Fibroblast of skin of left quadriceps (primary cell): ENCODE measurements at places on chromosomes 6 and 20.

DNA sequence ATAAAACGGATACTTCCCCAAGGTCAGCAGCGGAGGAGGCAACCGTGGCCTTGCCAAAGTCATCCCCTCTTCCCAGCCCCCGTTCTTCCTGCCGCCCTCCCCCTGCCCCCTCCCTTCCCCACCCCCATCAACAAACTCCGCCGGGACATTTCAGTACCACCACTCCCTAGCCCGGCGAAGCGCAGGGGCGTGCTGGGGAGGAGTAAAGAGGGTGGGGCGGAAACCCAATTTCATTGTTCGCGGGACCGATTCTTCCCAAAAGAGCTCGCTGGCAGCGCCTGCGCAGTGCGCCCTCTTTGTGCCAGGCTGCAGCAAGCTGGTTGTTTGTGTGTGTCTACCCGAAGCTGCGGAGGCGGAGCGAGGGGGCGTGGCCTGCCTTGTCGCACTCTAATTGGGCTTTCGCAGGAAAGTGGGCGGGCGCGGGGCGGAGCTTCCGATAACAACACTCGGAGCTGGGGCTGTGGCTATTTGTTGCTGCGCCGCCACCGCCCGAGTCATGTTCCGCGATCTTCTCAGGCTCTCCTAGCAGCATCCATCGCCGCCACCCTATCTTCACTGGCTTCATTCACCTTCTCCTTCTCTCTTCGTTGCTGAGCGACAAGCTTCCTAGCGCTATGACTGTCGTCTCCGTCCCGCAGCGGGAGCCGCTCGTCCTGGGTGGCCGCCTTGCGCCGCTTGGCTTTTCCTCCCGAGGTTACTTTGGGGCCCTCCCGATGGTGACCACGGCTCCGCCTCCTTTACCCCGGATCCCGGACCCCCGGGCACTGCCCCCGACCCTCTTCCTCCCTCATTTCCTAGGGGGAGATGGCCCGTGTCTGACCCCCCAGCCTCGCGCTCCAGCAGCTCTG lies at the start of gene PNRC1:
Gene PNRC1 (plus strand): TSS at position 471 of the 848 bp plus-strand sequence. CDS start 144 bp downstream, at position 615.
- peak; percentile 98 for DNase-seq

GRCh38 chr6:74579794-74580193 lies 626.1 kb downstream of the COL12A1 start:
- no peak for DNase-seq

DNA sequence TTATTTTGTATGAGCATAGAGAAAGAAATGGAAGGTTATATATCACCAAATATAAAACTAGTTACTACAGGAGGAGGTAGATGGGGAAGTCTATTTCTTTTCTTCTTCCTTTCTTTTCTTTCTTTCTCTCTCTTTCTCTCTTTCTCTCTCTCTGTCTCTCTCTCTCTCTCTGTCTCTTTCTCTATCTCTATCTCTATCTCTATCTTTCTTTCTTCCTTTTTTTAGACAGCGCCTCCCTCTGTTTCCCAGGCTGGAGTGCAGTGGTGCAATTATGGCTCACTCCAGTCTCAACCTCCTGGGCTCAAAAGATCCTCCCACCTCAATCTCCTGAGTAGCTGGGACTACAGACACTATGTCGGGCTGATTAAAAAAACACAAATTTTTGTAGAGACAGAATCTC lies 10.2 kb upstream of the SGK1 start:
- no peak for DNase-seq

GRCh38 chr6:44228836-44229235 lies 5.4 kb downstream of the SLC29A1 start:
- no peak for DNase-seq

- no peak for DNase-seq
These were observed 15.6 kb upstream of the SNRPB2 start for GRCh38 chr20:16714242-16714641.

DNA sequence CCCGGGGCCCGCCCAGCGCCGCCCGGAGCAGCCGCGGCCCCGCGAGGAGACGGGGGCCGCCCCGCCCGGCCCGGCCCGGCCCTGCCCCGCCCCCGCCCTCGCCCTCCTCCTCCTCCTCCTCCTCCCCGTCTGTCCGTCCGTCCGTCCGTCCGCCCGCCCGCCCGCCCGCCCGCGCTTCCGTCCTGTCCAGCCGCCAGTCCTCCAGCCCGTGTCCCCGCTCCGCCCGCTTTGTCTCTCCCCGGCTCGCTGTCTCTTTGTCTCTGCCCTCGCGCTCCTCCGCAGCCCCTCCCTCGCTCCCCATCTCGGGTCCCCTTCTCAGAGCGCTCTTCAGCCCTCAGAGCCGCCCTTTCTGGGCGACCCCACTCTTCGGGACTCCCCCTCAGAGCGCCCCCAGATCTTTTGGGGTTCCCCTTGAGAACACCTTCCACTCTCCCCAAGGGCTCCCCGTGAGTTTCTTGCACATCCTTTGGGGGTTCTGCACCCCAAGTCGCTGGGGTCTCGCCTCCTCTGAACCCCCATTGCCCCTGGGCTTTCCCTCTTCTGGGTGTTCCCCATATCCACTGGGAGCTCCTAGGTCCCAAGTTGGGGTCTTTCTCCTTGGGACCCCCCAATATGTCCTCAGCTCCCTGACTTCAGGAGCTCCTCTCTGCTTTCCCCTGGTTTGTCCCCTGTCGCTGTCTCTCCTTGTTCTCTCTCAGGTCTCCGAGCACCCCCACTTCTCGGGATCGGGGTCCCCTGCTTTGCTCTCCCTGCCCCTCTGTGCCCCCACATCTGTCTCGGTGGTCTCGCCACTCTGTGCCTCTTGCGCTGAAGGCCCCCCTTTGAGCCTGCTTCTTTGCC lies 79.5 kb upstream of the MYL9 start:
- DNase-seq = no peak

DNA sequence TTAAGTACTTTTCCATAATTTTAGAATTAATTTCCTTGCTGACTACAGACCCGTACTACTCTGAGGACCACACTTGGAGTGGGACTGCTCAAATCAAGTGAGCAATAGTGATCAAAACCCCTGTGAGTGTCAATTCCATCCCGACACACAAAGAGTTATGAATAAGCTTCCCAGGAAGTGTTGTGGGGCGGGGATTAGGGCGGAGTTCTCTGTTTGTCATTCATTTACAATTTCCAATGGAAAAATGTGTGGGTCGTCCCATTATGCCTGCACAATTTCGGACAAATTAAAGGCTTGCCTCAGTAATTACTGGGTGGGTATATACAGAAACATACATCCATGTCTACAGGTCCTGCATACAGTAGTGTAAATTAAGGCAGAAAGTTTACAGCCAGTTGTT lies 84.2 kb downstream of the ISM1 start:
- no peak for DNase-seq

- peak; percentile 42 for DNase-seq
These were observed 121.9 kb upstream of the ZFP64 start for GRCh38 chr20:52313341-52313963.

GRCh38 chr6:50271266-50271665 lies 221.5 kb upstream of the DEFB112 start:
- no peak for DNase-seq

DNA sequence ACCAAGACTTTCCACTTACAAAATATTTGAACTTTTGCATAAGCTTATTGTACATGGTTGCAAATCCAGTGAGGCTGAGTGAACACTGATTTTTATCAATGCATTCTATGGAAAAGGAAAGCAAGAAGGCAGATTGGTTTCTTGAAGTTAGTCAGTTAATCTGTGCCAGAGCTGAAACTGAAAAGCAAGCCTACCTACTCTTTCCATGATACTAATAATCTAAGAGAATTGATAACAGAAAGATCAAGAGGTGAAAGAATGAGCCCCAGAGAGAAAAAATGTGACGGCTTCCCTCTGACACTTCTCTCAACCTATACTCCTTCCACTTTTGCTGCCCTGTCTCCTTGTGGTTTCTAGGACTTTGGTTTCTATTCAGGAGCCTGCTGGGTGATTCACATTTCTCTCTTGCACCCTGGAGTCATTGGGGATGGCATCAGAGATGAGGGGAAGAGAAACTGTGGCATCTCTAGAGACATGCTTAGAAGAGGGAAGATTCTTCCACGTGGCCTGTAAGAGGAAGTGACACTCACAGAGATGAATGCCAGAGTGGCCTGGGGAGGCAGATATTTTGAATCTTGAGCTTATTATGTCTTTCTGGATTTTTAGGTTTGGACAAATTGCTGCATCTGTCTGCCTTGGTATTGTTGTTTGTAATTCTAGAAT lies 158.6 kb upstream of the RIMS1 start:
- DNase-seq = no peak

GRCh38 chr20:52789716-52790115 lies 182.4 kb upstream of the TSHZ2 start:
- DNase-seq = no peak

DNA sequence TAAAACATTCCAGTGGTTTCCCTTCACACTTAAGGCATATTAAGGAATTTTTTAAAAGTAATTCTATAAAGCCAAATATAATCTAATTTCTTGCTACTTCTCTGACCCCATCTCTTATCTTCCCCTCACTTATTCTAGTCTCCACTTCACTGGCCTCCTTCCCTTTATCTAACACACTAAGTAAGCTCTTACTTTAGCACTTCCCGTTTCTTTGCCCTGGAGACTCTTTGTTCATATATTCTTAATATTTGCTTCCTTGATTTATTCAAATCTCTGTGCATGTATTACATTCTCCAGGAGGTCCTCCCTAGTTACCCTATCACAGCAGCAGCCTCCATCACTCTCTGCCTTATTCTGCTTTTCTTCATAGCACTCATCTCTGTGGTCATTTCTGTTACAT lies 20.3 kb downstream of the GTPBP2 start:
- no peak for DNase-seq

DNA sequence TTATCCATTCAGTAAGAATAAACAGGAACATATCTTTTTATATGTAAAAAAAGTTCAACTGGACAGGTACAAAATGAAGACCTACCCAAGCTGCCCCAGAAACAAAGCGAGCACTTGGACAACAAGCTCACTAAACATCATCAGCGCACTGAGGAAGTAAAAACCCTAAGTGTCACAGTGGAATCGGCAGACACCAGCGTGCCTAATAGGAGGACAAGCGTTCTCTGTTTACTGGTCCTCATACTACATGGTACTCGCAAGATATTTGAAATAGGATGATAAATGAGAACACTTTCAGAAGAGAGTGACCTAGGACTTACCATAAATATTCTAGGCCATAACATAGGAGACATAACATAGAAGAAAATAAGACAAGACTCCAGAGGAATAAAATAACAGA lies 18.2 kb downstream of the MAP7 start:
- no peak for DNase-seq

DNA sequence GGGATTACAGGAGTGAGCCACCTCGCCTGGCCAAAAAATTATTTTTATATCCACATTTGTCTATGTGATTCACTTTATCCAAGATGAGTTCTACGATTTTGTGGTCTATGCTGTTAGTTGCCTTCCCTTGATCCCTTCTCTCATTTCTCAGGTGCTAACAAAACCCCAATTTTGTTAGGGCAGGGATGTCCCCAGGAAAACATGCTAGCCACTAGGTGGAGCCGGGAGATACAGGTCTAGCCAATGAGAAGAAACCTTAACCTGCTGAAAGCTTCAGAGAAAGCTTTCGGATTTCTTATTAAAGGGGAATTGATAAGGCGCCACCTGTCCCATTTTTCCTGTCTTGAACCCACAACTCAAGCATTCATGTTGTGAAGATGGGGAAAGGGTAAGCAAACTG lies 167.4 kb upstream of the OLIG3 start:
- no peak for DNase-seq

- DNase-seq = no peak
These were observed 1.8 kb downstream of the HSPA12B start for GRCh38 chr20:3734111-3734843.

- no peak for DNase-seq
These were observed 20.4 kb downstream of the PTPRK start for GRCh38 chr6:128500014-128500413.

DNA sequence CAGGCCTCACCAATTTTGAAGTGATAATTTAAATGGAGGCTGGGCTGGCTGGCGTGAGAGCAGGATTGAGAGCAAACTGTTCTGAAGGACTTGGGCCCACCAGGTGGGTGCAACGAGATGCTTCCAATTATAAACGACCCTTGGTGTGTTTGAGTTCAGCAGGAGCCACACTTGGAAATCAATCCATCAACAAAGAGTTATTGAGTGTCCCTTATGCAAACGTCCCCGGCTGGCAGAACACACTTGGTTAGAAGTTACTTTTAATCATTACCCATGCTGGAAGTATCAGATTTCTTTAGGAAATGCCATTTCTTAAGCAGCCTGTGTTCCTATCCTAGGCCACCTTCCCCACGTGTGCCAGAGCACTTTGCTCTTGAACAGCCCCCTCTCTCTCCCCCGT lies 37.8 kb upstream of the ZNF831 start:
- DNase-seq = no peak

GRCh38 chr6:49892280-49892679 lies 25.9 kb upstream of the CRISP1 start:
- no peak for DNase-seq

DNA sequence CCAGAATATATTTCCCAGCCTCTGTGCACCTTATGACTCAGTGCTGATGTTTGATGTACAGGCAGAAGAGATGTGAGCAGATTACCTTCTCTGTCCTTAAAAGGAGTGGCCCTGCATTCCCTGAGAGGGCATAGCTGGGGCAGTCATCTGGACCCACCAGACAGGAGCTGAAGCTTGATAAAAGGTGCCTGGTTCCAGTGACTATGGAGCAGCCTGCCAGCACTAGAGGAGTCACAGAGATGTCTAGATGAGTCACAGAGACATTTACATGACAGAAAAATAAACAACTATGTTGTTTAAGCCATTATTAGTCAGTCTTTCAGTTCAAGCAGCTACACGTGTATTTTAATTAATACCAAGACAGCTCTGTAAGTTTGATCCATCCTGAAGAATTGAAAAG lies 237.1 kb upstream of the MOCS1 start:
- no peak for DNase-seq

GRCh38 chr6:44858998-44859397 lies 469.1 kb upstream of the RUNX2 start:
- DNase-seq = peak; percentile 16

- DNase-seq = no peak
These were observed 325.2 kb downstream of the NRN1 start for GRCh38 chr6:5681480-5681879.
